ENCODE measurements at places on chromosomes 4 and X.

DNA sequence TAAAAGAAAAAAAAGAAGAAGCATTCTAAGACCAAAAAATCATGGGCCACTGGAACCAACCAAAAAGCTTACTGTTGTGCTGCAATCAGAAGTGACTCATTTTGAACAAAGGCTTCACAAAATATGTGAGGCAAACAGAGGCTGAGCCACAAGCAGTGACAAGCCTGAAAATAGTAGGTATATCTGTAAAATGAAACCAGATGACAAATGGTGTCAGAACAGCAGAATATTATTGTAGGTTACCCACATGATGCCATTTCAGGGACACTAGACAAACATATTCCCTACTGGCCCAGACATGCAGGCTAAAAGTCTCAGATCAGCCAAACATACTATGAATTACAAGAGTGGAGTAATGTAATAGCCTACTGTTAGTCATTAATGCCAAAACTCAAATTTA lies 1301.8 kb upstream of the DIAPH2 start:
- DNase-seq: no peak

GRCh38 chrX:93319609-93320008 lies 353.8 kb downstream of the NAP1L3 start:
- no peak for DNase-seq

DNA sequence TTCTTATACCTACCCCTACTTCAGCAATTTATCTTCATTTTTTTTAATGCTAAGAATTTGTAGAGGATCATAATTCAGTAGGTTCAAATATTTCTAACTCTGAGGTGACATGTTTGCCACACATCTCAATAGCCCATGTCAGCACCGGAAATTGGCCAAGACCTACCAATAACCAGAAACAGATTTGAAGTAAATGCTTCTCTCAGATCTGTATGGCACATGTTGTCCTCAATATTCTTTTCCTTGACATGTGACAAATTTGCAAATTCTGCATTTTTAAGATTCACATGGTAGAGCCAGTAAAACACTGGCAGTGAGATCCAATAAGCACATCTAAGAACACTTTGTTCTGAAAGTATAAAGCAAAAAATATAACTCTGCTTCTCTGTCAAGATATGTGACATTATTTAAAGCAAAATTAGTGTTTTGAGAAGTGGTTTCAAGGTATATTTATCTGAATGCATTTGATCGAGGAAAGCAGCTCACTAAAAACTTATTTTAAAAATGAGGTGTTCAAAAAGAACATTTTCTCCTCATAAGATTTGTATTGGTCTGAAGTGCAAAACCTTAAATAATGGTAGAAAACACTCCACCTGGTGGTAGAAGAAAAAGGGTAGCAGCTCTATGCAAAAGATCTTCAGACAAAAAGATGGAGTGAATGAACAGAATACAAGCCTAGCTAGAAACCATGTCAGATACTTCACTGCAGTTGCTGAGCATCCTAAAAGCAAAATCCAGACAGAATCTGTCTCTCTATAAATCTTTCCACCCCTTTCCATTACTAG lies 513.8 kb upstream of the FAM241A start:
- no peak for DNase-seq

GRCh38 chr4:156933633-156934258 lies 37.9 kb downstream of the PDGFC start:
- no peak for DNase-seq

DNA sequence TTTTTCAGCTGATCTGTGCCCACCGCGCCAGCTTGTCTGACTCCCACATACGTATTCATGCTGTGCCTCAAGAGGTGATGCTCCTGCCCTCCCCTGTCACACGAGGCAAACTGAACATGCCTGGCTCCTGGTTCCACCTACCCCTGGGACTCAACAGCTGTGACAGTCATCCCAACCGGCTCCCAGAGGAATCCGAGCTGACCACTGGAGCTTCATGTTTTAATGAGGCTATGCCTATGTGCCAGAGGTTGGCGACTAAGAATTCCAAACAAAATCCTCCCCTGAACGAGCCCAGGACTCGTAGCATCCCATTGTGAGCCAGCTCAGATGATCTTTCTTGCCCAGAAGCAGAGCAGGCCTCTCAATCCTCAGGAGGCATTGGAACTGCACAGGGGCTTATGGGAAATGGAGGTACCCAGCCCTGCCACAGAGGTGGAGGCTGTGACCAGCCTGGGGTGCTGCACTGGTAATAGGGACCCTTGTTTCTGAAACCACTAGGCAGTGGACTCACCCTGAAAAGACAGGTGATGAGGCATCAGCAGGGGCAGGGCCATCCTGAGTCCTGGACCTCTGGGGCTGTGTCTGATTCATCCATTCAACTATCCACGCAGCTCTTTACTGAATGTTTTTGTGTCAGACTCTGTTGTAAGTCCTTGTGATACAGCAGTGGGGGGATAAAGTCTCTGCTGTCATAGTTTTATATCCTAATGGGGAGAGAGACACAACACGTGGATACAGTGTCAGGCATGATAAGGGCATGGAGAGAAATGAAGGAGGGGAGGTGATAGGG lies 325.0 kb downstream of the EVC2 start:
- no peak for DNase-seq

GRCh38 chr4:1113311-1114009 lies at the start of gene RNF212:
Gene RNF212, minus strand, starts transcription at chr4:1113564. Its CDS starts 100 bp downstream, at chr4:1113464.
- peak; percentile 32 for DNase-seq

- no peak for DNase-seq
Measured at GRCh38 chr4:158788516-158788915, 19.7 kb downstream of the FNIP2 start.

- no peak for DNase-seq
Measured at GRCh38 chr4:13988353-13989305, 361.1 kb upstream of the BOD1L1 start.

- peak; percentile 36 for DNase-seq
Measured at GRCh38 chr4:165537028-165537648, 158.3 kb downstream of the CPE start.

DNA sequence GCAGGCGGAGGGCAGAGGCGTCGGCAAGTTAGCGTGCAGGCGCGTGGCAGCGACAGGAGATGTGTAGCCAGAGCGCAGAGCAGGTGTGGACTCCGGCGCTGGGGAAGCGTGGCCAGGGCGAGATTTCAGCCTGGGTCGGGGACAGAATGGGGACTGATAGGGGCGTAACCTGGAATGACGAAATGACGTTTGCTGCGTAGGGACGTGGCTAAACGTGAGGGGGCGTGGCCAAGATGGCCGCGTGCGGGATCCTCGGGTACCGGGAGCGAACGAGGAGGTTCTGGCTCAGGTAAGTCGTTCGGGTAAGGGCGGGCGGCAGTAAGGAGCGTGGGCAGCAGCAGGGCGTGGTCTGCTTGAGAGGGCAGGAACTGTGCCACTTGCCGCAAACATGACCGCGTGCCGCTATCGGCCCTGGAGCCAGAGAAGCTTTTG lies 10.9 kb upstream of the CLTRN start:
- DNase-seq: peak; percentile 73

DNA sequence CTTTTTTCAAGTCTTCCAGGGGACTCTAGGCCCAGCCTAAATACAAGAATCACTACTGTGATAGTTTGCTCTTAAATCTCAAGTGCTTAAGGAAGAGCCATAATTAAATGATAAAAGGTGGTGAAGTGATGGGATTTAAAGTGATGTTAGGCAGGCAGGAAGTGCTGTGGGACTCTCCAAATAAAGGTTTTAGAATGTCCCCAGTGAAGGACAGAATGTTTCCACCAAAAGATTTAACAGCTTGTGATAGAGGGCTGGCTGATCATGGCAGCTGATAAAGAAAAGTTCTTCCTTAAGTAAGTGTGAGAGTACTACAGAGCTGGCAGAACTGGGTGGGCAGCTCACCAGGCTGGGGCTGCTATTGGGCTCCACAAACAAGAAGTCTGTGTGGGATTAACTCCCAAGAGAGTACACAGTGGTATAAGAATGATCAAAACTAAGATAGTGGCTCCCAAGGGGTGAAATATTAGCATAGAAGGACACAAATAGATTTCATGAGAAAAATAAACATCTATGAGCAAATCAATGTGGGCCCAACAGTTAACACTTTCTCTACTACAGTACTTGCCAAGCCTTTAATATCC lies 637.2 kb upstream of the CPEB2 start:
- no peak for DNase-seq

- no peak for DNase-seq
Measured at GRCh38 chr4:171962110-171962509, 148.9 kb downstream of the GALNTL6 start.

- DNase-seq: no peak
Measured at GRCh38 chr4:41349021-41349420, 92.3 kb downstream of the UCHL1 start.

GRCh38 chr4:30802622-30803323 lies 82.6 kb downstream of the PCDH7 start:
- no peak for DNase-seq

DNA sequence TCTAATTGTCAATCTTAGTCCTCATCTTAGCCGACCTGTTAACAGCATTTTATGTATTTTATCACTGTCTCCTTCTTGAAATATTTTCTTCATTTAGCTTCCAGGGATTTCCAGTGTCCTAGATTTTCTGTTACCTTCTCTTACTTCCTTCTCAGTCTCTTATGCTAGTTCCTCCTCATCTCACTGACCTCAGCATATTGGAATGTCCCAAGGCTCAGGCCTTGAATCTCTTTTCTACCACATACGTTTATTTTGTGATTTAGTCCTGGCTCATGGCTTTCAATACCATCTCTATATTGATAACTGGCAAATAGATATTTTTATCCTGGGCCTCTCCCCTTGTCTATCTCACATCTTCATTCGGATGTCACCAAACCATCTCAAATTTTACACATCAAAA lies 61.1 kb downstream of the IQCM start:
- DNase-seq: no peak

DNA sequence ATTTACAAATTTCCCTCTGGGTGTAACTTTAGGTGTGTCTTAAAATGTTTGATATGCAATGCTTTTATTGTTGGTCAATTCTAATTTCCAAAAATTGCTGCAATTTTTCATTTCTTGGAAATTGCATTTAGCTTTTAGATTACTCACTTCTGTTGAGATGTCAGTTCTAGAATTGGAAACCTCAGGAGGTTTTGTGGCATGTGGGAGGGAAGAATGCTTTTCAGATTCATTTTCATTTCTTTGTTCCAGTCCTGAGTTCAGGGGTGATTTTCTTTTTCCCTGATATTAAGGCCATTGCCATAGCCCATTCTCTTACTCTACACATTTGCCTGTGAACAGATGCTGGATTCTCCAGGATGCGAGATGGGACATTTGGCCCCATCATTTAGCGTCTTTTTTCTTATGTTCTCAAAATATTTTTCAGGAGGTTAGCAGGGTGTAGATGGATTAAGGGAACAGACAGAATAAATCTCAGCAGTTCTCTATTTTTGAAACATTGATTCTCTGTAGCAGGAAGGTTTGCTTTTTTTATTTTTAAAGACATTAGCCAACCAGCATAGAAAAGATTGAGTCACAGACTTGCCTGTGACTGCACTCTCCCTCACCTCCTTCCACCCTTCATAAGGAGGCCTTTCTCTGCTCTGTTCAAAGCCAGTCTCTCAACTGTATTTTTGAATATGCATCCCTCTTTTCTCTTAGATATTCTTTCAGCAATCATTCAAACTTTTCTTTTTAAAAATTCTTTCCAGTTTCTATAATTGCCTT lies 238.4 kb upstream of the ANXA3 start:
- DNase-seq: no peak

DNA sequence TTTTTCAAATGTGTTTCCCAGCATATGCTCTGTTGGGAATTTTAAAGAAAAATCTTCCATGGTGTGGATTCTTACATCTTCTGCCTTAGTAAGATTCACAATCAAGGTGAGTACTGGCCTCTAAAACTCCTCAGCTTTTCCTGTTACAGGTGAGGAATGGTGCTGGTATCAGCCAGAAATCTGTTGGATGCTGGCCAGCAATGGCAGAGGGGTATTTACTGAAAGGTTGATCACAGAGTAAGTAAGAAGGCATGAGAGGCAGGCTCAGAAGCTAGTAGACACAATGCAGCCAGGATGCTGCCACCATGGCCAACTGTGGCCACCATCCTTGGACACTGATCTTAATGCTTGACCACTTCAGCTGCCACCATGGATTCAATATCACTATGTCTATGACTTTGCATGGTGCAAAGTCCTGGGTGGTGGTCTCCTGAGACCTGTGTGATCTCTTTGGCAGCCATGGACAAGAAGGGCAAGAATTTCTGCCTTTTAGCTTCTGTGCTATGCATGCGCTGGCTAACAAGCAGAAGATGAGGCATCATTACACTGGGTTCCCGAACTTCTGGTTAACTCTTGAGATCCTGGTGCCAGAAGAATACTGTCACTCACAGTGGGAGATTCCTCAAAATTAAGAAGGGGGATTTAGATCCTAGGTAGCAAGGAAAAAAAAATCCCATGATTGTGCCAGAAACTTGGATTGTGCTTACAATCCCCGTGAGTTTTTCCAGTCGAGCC lies 60.2 kb downstream of the CHRNA9 start:
- DNase-seq: no peak

All from CD4-positive, alpha-beta T cell treated with Interleukin-4 for 4 hours (primary cell).